ENCODE measurements at places on chromosomes 5 and 9.

- DNase-seq: no peak
These were observed 69.6 kb downstream of the EPB41L4B start for GRCh38 chr9:109251080-109251775.

DNA sequence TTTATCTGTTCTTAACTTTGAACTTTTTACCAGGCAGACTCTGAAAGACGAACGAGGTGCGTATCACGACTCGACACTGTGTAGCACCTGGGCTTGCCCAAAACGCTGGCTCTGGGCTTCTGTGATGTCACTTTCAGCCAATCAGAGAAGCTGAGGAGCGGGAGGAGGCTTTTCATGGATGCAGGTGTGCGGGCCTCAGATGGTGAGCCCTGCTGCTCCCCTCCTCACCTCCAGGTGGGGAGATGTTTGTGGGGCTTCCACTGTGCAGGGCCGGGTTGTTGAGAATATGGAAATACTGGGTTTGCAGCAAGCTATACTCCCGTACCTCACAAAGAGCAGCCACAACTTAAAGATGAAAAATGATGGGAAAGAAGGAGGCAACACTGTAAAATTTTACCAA is 246.3 kb downstream of the IRX2 start:
- DNase-seq: no peak

DNA sequence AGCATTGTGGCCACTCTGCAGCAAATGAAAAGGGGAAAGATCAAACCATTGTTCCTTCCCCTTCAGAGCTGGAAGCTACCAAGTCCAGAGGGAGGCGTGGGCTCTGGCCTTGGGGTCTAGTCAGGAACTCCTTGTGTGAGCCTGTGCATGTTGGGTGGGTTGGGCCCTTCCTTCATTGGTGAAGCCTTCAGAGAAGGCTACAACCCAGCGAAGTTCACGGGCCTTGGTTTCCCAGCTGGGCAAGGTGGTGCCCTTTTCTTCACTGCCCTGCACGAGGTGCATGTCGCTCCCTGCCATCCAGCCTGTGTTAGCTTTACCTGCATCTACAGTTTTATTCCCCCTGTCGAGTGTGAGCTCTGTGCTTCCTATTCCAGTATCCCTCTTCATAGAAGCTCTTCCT is 84.7 kb downstream of the ZNF618 start:
- no peak for DNase-seq

DNA sequence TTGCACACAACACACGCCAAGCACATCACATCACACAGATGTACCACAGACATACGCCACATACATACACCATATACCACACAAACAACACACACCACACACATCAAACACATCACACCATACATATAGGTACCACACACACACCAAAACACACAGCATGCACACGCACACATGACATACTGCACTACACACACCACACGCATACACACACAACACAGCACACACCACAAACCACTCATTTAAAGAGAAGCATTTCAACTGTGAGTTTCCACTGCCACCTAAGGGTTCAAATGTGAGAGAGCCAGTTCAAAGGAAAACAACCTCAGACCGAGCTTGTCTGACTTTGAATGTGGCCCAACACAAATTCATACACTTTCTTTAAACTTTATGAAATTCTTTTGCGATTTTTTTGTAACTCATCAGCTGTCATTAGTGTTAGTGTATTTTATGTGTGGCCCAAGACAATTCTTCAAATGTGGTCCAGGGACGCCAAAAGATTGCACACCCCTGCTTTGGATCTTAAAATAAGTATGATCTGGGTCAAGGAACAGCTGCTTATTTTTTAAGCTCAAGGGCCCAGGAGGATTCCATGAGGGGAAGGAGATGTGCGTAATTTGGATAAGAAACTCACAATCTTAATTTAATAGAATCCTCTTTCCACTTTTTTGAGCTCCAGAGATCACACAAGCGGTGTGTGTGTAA is 494.6 kb downstream of the GADD45G start:
- no peak for DNase-seq

DNA sequence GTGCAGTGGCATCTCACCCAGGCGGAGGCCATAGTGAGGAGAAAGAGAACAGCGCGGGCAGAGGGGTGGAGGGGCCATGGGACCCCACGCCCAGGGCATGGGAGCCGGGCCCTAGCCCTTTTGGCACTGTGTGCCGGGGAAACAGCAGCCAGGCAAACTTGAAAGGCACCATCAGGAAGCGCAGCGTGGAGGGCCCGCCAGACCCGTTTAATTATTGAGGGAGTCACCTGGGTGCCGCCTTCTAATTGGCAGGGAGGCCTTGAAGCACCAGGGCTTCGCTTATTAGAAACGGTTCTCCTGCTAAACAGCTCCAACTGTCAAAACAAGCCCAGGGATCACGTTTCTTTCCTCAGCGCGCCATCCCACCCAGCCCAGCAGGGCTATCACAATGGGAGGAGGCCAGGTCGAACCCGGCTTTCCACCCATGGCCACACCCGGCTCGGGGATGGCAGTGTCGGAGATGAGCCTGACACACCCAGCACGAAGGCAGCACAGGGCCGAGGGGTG is 104.6 kb upstream of the SARDH start:
- no peak for DNase-seq

GRCh38 chr5:131386779-131387178 is 122.9 kb downstream of the CDC42SE2 start:
- DNase-seq: no peak

- no peak for DNase-seq
These were observed 8.2 kb downstream of the DMAC1 start for GRCh38 chr9:7791394-7791793.

DNA sequence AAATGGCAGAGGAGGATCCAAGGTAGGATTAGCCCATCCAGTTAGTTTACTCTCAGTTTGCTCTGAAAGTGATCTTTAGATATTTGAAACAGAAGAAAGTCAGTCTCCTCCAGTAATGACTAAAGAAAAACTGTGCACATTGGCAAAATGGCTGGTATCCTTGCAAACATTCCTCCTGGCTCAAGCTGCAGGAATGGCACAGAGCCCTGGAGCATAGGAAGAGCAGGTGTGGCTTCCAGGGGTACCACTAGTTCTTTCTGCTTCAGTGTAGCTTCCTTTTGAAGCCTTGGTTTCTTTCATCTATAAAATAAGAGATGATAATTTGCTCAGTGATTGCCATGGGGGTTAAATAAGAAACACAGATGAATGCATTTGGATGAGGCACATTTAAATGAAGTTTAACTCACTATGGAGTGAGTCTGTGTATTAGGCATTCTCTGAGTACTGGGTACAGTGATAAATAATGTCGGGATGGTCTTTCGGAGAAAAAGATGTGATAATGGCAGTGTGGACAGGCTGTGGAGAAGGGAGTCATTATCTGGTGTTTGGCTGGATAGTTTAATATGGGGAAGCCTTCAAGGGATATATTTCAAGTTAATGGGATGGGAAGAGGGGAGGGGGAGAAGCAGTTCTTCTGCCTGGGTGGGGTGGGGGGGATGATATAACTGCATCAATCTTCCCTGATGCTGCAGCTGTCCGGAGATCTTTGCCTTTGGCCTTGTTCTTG is 217.3 kb upstream of the KLF4 start:
- no peak for DNase-seq

DNA sequence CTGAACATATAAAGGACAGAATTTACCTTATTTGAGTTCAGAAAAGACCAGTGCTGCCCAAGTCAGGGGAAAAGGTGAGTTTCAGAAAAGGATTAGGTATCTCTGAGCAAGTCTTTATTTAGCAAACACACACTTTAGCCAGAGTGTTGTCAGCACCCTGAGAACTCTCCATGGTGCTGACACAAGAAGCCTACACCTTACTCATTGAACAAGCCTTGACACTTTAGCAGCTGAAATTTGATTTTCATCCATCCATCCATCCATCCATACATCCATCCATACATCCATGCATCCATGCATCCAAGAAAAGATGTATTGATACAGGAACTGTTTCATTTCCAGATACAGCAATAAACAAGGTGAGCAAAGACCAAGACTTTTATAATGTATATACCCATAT is 311.2 kb downstream of the TRIM32 start:
- DNase-seq: no peak

- no peak for DNase-seq
These were observed 546.7 kb upstream of the DMAC1 start for GRCh38 chr9:8346296-8346695.

DNA sequence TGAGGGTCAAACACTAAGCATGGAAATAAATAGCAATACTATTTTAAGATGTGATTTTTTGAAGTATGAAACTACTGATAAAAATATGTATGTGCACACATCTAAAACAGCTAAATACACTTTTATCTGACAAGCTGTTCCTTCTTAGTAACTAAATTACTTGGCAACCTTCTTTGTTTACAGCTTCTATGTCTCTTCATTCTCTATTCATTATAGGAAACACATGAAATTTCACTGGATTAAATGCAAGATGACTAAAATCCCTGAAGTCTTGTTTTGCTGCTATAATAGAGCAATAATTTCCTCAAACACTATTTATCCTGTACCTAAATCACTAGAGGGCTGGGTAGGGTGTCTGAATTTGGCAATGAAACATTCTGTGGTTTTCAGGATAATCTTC is 11.7 kb downstream of the RICTOR start:
- DNase-seq: no peak

GRCh38 chr5:145245354-145245753 is 589.8 kb downstream of the PRELID2 start:
- no peak for DNase-seq

- no peak for DNase-seq
These were observed 31.9 kb downstream of the FBXO4 start for GRCh38 chr5:41956943-41957342.

GRCh38 chr5:118854819-118855218 is 133.5 kb downstream of the DTWD2 start:
- DNase-seq: no peak

GRCh38 chr9:35001803-35002502 is 12.4 kb downstream of the DNAJB5 start:
- no peak for DNase-seq

GRCh38 chr9:134293031-134293521 is 33.2 kb upstream of the RXRA start:
- DNase-seq: no peak

GRCh38 chr5:151684690-151685361 is 1.9 kb downstream of the SPARC start:
- peak; percentile 93 for DNase-seq

GRCh38 chr5:63774939-63775338 is 187.3 kb downstream of the HTR1A start:
- no peak for DNase-seq

- no peak for DNase-seq
These were observed 353.3 kb downstream of the GADD45G start for GRCh38 chr9:89958086-89958485.

- DNase-seq: no peak
These were observed 2.9 kb downstream of the AKNA start for GRCh38 chr9:114384836-114385396.

- DNase-seq: no peak
These were observed 418.7 kb upstream of the WWC1 start for GRCh38 chr5:167872791-167873190.

DNA sequence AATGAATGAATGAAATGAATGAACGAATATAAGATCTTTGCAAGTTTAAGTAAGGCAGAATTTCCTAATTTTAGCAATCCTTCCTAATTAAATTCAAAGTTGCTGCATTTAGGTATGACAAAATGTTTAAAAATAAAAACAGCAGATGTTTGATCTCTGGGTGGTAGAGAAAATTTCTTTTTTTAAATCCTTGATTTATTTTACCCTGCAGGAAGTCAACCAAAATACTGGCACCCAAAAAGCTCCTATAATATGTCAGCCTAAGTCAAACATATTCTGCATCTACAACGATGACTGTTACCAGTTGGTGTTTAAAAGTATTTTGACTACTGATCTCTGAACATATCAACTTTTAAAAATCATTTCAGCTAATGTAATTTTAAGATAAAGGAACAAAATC is 58.4 kb downstream of the TTC39B start:
- DNase-seq: no peak

- no peak for DNase-seq
These were observed 376.1 kb downstream of the EFNA5 start for GRCh38 chr5:107294669-107295068.

GRCh38 chr5:4540375-4541173 is 599.6 kb upstream of the ADAMTS16 start:
- DNase-seq: no peak

DNA sequence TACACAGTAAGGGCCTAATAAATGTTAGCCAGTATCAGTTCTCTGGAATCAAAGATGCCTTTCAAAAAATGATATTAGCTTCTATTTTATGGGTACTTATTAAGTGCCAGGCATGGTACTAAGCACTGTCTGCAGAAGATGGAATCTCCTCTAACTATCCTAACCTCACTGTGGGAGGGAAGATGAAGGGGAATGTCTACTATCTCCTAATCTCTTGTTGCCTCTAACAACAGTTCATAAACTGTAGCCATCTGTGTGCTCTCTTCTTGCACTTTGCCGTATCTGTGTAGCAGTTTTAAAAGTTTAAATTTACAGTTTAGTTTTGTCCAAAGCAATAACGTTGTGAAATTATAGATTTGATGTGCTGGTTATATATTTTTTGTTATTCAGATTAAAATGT is 99.6 kb upstream of the CCDC112 start:
- no peak for DNase-seq

GRCh38 chr9:20243841-20244240 is 378.5 kb downstream of the MLLT3 start:
- DNase-seq: no peak

DNA sequence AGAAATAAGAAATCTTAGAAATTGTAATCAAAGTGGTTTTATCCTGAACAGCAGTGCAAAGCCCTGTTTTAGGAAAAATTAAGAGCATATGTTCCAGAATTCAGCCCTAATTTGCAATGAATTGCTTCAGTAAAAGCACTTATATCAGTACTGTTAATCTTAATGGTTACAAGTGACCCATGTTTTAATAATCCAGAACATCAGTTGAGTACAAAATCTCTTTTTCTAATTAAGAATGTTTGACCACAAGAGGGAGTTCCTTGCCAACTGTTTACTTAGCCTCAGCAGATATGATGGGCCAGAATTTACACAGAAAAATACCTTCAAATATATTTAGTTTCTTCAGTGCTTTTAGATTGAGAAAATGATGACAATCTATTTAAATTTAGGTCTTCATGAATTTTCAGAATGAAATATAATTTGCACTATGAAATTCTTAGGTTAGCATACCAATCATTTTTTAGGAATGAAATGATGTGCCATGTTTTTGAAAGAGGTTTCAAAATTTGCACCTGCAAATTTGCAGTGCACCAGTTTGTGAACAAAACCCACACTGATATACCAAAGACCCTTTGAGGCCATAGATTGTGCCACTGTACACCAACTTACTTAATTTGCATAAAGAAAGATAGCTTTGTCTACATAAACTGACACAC is 926.3 kb upstream of the ARRDC3 start:
- DNase-seq: peak; percentile 28

DNA sequence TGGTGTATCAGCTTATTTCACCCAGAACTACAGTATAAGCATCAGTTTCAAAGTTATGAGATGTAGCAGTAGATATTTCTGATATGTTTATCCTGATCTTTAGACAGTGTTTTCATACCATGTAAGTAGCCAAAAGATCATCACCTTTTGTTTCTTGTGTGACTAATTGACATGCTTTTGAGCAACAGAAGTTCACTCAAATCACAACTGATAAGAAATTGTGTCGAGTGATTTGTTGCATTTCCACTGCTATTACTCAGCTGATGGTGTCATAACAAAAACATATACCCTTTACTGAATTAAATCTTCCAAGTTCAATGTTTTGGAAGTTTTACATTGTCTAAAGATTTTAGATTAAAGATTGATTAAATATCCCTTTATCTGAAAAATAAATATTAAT is 324.5 kb downstream of the TUSC1 start:
- DNase-seq: no peak

Measured in amniotic stem cell (primary cell).